ENCODE measurements at places on chromosomes 7 and 10.

GRCh38 chr10:52170776-52171175 lies 143.3 kb upstream of the DKK1 start:
- no peak for DNase-seq

- DNase-seq, result no peak
Observed at GRCh38 chr7:32631021-32631420, 135.7 kb downstream of the AVL9 start.

DNA sequence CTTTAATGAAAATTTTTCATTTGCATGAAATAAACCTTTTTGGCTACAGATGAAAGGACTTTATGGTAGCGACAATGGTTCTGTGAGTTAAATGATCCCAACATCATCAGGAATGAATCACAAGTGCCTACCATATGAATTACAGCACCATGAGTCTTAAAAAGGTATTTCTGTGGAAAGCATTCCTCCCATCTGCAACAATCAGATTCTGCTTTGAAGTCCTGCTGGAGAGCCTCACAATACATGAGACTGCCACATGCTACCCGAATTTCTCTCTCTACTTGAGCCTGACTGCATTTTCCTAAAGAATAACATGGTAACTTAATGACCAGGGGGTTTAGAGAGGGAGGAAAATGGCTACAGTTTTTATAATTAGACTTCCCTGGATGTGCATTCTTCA lies 190.3 kb downstream of the TWIST1 start:
- no peak for DNase-seq

GRCh38 chr10:76251841-76252671 lies 820.6 kb downstream of the LRMDA start:
- no peak for DNase-seq

GRCh38 chr7:38410056-38410455 lies 136.6 kb upstream of the TARP start:
- no peak for DNase-seq

- peak; percentile 65 for DNase-seq
Observed at GRCh38 chr10:48655411-48656240, 29.0 kb upstream of the WDFY4 start.

GRCh38 chr7:21253740-21254687 lies 173.9 kb upstream of the SP4 start:
- peak; percentile 76 for DNase-seq

DNA sequence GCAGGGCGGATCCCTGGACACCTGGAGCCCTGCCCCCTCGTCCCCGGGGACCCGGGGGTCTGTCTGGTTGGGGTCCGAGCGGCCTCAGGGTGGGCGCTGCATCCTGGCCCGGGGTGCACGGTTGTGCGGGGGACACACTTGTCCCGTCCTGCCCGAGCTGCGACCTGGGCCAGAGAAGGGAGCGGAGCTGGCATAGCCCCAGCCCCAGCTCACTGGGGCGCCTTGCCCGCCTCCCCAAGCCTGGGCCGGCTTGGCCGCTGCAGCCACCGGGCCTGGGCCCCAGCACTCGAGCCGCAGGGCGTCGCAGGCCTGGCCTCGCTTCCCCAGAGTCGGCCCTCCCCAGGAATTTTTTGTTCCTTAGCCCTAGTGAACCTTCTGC lies 54.5 kb downstream of the GLRX3 start:
- DNase-seq, result no peak

DNA sequence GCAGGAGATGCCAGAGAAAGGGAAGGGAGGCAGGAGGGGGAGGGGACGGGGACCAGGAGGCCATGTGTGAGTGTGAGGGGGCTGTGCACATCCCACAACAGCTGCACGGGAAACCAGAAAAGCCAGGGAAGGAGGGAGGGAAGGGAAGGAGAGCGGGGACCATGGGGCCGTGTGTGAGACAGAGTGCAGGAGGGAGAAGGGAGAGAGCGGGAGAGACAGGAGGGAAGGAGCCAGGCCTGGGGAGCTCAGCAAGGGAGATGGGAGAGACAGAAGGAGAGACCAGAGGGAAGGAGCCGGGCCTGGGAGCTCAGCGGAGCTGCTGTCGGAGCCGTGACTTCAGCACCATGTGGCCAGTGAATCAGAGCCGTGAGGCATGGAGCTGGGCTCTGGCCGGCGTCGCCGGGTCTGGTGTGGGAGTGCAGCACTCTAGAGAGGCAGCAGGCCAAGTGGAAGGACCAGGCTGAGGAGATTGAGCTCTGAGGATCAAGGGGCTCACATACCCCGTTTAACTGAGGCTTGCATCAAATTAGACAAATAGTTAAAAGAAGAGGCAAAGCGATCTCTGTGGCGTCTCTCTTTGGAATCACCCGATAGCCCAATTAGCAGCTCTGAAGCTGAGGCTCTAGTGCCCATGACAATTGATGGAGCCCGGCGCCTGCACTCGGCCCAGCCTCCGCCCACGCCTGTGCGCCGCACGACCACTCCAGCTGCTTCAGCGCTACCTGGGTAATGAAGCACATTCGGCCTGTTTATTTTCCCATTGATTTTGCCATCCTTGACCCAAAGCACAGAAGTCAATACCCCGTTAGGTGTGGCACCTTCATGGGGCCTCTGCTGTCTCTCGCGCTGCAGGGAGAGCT lies 150.4 kb downstream of the MAD1L1 start:
- DNase-seq, result no peak

DNA sequence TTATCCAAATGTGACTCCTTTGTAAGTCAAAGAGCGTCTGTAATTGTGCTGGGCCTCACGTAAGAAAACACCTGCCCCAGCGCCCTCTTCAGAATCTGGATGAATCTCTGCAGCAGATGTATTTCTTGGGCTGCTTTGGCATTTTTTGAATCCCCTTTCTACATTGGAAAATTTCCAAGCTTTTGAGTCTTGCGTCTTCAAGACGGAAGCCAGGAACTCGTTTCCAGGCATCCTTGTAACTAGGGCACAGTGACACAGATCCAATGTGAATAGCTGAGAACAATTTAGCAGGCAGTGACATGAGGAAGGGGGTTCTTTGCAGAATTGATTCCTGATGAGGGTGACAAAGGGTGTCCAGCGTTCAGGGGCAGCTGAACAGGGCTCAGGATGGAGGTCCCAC lies 862.3 kb downstream of the TYW1 start:
- DNase-seq, result no peak

- DNase-seq, result no peak
Observed at GRCh38 chr10:124097883-124098282, 4.5 kb upstream of the CHST15 start.

- DNase-seq, result no peak
Observed at GRCh38 chr7:7795630-7796121, 77.3 kb upstream of the RPA3 start.

GRCh38 chr7:121279822-121280221 lies 49.0 kb upstream of the WNT16 start:
- no peak for DNase-seq

GRCh38 chr7:50822110-50822509 lies 39.4 kb upstream of the GRB10 start:
- no peak for DNase-seq

- DNase-seq, result no peak
Observed at GRCh38 chr10:129236274-129236691, 230.8 kb upstream of the MGMT start.

- DNase-seq, result no peak
Observed at GRCh38 chr7:103119791-103120291, 29.1 kb downstream of the NAPEPLD start.

DNA sequence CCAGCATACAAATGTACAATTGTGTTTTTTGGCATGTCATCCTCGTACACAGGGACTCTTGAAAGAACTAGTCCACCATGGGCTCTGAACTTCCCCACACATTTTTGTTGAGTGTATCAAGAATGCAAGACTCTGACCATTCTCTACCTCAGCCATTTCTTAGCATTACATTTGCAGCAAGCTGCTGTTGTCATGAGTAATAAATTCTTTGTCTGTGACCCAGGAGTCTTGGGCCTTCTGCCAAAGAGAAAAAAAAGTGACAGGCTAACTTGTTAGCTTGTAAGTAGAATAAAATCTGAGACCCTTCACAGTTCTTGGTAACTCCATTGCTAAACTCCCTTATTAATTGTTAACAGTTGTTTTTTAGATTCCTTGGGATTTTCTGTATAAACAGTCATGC lies 542.3 kb upstream of the MBL2 start:
- DNase-seq, result no peak

DNA sequence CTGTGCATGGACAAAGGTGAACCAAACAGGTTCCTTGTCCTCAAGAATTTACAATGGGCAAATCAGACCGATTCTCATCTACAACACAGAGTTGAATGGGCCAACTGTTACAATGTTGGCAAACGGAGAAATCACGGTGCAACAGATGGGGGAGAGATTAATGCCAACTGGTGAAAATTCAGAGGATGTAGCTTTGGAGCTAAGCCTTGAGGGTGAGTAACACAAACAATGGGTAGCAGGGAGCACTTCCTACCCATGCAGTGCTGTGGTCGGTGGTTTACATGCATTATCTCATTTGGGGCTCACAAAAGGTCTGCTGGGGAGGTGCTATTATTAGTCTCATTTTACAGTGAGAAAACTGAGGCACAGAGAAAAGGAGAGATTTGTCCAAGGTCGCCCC lies 902 bp upstream of the NFE2L3 start:
- DNase-seq, result no peak

DNA sequence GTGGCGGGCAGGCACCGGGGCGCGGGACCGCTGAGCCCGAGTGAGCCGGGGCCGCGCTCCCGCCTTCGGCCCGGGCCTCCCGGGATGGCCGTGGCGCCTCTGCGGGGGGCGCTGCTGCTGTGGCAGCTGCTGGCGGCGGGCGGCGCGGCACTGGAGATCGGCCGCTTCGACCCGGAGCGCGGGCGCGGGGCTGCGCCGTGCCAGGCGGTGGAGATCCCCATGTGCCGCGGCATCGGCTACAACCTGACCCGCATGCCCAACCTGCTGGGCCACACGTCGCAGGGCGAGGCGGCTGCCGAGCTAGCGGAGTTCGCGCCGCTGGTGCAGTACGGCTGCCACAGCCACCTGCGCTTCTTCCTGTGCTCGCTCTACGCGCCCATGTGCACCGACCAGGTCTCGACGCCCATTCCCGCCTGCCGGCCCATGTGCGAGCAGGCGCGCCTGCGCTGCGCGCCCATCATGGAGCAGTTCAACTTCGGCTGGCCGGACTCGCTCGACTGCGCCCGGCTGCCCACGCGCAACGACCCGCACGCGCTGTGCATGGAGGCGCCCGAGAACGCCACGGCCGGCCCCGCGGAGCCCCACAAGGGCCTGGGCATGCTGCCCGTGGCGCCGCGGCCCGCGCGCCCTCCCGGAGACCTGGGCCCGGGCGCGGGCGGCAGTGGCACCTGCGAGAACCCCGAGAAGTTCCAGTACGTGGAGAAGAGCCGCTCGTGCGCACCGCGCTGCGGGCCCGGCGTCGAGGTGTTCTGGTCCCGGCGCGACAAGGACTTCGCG lies 534 bp downstream of the FZD9 start:
- no peak for DNase-seq

DNA sequence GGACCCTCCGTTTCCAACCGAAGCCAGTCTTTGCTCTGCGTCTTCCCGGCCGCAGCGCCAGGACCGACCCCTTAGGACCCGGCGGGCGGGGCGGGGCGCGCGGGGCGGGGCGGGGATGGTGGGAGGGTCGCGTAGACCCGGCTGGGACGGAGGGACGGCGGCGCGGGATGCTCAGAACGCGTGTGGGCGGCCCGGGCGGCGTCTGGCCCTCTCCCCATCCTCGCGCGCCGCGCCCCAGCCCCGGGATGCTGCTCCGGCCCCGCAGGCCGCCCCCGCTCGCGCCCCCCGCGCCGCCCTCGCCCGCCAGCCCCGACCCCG lies at the start of gene UTF1:
Gene UTF1, plus strand, starts transcription at position 174 of the 318 bp plus-strand sequence. Its CDS starts 72 bp downstream, at position 246.
- no peak for DNase-seq

- peak; percentile 41 for DNase-seq
Observed at GRCh38 chr10:48285710-48286109, 11.2 kb upstream of the FRMPD2 start.

- DNase-seq, result no peak
Observed at GRCh38 chr10:31304291-31304970, 14.6 kb upstream of the ZEB1 start.

DNA sequence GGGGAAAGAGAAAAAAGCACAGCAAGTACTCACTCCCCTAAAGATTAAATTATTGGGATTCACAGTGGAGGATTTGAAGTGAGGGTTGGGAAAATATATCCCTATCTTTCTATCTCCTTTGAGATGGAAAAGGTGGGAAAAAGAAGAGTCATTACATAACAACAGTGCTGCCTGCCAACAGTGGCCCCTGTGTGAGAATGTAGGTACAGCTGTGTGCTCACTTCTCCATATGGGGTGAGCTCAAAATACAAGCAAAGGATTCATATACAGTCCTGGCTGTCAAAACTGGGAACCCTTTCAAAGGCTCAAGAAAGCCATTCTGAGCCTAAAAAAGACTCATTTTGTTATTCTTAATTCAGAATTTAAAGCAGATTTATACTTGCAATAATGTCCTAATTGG lies 458.5 kb downstream of the GPAM start:
- DNase-seq, result no peak

DNA sequence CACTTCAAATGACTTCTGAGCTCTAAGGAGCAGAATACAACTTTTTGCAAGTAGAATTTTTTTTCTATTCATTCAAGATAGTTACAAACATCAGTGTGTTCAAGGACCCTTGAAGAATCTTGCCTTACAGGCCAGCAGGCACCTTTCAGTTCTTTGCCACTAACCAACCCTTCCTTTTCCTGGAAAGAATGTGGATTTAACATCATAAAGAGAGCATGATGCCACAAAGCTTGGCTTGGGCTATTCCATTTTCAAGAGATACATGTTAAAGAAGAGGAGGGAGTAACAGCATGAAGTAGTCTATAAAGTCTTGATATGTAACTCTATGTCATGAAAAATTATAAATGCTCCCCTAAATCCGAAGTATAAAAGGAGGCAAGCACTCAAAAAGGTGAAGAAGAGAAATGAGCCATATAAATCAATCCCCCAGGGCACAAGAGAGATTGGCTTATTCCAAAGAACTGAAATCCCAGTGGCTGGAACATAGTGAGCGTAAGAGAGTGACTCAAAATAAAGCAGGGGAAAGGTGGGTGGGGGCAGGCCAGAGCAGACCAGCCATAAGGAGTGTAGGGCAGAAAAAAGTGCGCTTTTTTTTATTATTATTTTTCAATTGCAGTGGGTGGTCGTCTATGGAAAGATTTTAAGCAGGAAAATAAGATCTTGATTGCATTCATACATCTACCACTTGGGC lies 1025.6 kb upstream of the C7orf33 start:
- DNase-seq, result no peak

DNA sequence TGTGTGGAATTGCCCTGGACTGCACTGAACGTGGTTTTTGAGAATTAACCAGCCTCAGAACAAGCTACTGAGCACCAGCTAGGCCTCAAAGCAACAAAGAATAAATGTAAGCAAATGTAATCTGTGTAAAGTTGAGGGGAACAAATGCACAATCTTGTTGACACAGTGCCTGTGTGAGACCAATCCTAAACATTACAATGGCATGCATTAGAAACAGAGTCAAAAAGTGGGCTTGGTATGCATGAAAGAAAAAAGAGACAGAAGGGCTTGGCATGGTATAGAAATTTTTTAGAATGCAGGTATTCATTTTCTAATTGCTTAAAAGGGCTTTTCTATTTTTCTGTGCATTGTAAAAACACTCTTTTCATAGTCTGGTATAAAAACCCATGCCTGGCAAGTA lies 224.3 kb downstream of the POU6F2 start:
- DNase-seq, result no peak

All from D341Med (cell line).